Brain pericyte (primary cell): ENCODE measurements at places on chromosomes 6 and 20.

- DNase-seq = no peak
These were observed 55.9 kb upstream of the SOX4 start for GRCh38 chr6:21537637-21538036.

DNA sequence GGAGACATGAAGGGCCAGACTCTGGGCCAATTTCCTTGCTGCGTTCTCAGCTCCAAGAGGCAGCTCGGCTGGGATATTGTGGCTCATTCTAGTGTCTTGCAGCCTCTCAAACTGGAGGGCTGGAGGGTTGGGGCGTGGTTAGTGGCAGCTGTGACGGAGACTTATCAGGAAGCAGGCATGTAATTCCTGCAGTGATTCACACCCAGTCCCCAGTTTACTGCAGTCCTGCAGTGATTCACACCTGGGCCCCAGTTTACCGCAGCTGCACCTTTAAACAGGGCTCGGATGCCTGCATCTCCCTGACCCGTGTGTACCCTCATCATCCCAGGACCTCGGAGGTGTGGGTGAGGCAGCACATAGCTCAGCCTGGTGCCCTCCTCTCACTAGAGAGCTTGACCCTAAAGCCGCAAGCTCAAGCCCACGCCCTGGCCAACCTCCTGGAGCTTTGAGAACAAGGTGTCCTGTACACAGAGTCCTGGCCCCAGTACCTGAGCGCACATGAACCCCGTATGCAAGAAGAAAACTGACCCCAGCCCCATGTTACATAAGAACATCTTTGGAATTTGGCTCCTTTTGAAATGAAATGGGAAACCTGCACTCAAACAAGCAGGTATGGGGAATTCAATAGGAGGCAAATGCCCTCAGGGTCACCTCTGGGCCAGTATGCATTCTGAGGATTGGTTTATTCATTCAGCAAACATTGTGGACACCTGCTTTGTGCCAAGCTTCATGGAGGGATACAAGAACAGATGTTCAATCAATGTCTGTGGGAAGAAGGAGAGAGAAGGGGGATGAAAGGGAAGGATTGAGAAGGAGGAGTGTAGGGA is 55.3 kb upstream of the FAM83D start:
- DNase-seq = no peak

DNA sequence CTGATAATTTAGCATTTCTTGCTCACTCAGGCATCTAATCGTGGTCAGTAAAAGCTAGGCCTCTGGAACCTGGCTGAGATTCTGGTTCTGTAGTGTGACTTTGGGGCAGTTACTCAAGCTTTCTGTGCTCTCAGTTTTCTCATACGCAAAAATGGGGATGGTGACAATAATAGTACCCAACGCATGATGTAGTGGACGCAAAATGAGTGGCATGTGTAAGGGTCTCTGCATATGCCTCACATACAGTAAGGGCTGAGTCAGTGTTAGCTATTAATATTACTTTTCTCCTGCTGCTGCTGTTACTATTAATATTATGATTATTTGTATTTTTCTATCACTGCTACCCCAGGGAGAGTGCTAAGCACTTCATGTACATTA is 686 bp downstream of the GINS1 start:
- DNase-seq = no peak

GRCh38 chr20:15544742-15545141 is 1028.5 kb downstream of the KIF16B start:
- no peak for DNase-seq

DNA sequence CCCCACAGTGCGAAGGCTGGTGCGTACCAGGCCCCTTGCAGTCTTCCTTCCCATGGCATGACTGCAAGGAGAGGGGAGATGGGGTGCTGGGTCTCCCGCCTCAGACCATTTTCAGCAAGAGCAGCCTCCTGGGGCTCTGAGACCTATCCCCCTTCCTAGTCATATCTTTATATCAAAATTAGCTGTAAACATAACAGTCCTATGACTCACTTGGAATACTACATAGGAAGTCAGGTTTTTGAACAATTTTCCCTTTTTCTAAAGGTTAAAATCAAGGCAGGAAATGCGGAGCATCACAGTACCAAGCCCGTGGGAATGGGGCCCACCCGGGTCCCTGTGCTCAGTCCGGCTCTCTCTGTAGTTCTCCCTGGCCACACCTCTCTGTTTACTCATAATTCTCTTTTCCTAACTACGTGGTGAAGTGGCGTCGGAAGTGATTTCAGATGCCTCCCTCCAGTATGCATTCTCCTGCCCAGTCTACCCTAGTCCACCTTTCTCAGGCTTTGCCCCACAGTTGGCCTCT is 109.8 kb upstream of the TMEM170B start:
- no peak for DNase-seq

DNA sequence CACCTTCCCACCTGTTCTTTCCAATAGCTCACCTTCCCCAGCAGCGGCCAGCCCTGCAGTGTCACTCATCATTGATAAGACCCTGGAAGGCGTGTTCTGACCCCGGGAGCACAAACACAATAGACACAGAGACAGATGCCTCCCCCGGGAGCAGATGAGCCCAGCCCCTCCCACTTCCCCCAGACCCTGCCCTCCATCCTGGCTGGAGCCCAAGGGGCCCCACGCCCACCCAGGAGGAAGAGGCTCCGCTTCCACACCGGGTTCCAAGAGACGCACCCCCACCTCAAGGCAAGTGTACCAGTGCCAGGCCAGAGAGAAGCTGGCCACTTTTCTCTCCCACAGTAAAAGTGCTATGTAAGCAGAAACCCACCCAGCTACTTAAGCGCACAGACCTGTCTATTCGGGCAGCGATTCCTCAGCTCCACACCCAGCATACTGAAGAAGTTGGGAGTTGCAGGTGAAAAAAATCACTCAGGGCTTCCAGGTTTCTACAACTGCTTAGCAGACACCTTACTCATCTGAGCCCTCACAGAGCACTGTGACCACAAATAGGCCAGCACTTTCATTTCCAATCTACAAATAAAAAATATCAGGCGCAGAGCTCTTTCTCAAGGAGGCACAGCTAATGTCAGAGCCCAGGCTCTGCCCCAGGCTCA is 93.4 kb upstream of the NXT1 start:
- no peak for DNase-seq

DNA sequence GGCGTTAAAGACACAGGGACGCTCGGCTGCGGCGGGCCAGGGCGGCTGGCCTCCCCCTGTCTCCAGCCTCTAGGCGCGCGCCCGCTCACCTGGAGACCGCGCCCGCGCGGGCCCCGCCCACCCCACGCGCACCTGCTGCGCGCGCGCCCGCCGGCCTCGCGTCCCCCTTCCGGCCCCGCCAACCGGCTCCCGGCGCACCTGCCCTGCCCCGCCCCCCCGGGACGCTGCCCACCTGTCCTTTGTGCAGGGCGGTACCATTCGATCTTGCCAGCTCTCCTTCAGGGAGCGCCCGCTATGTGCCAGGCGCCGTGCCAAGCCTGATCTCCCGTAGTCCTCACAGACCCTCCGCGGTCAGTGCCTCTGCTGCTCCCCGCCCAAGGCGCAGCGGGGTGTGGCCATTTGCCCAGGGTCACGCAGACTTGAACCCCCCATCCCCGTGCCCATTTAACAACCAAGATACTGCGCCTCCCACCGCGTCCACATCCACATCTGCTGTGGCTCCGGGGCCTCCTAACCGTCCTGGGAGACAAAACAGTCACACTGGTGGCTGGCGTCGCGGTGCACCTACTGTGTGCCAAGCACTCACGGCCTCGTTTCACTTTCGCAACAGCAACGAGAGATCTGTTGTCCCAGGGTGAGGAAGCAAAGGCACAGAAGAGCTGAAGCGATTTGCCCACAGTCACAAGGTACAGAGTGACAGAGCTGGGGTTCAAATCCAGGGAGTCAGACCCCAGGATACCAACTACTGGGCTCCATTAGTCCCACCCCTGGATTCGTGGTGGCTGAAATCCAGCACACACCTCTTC is 48.1 kb downstream of the NOL4L start:
- DNase-seq = no peak

DNA sequence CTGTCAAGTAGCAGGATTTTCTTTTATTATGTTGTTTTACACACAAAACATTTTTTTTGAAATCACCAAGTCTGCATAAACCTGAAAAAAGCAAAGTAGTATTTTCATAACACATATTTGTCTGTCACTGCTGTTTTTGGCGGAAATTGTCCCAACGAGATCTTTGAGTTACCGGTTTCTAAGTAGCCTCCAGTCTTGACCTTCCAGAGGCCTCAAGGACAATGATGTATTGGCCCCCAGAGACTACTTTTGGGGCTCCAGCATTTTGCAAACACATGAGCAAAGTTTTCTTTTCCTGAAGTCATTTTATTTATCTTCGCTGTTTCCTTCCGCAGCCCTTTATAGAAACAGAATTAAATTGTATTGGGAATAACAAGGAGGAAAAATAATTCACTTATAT is 862.6 kb downstream of the KIF16B start:
- no peak for DNase-seq

DNA sequence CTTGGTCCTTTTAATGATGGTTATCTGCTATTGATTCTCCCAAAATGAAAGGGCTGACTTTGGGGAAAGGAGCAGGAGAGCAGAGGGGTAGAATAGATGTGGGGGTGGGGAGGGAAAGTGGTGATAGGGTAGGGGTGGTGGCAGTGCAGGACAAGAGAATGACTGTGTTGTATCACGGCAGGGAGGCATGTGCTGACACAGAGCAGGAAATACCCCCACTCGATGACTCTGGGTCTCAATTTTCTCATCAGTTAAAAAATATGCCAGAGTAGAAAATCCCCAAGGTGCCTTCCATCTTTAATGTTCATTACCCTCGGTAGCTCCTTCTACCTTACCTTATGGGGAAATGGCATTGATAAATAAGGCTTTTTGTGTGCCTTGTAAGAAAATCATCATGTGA is 79.0 kb upstream of the ATXN1 start:
- no peak for DNase-seq

- DNase-seq = peak; percentile 29
These were observed 78.8 kb upstream of the RALY start for GRCh38 chr20:33914919-33915318.

DNA sequence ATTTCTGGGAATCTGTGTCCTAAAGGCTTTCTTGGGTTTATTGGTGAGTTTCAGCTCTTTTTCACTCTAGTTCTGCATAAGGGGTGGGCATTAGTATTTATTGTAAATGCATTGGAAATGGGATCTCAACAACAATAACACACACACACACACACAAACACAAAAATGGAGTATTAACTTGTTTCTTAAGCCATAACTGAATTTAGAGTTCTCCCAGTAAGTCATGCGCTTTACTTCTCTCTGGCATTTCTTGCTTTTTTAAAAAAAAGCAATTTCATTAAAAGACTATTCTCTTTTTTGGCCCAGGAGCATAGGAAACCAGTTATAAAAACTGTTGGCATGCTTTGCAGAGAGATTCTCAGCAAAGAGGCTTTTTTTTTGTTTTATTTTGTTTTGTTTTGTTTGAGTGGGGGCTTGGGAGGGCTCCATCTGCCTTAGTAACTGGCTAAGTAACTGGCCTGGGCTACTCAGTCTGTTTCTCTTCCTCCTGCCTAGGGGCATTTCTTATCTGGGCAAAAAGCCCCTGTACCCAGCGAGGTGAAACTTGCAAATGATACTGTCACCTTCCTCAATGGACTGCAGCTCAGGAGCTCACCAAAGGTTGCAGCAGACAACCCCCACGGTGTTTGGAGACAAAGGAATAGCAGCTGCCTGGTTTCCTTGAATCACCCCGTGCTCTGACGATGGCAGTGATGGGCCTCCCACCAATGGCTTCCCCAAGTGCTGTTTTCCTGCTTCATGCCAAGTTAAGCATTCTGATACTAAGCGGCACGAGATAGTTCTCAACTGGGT is 128.5 kb downstream of the BCAS1 start:
- DNase-seq = no peak

GRCh38 chr6:24225838-24226237 is 99.8 kb downstream of the NRSN1 start:
- no peak for DNase-seq

DNA sequence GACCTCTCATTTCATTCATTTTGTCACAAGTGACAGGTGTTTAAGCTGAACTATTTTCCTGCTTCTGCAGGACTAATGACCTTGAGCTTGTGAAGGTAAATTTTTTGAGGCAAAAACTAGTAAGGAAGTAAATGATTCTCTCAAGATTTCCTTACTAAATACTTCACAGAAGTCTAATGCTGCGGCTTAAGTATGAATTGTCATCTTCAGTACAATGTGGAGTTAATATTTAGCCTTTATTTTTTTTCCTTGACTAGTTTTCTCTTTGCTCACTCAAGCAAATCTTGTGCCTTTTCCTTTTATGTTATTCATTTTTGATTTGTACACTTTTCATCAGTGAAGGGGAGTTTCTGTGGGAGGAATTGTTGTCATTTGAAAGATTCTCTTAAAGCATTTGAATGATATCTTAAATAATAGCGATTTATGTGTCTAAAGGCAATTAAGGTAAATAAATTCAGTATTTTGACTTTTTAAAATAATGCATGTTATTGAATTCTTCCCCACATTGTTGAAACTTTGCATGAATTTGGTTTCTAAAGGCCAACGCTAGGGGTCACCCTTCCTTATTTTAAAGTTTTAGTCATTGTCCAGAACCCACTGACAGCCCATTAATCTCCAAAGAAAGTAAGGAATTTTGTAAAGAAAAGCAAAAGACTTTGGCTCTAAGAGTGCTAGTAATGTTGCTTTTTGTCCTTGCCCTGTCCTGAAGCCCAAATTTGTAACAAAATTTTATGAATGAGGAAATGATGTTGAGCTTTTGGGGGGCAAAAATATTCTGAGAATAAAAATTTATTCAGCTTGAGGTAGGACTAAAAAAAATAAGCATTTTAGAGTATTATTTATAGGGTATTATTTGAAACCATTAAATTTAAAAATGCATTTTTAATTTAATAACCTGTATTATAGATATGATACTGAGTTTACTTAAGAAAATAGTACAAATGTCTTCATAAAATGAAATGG is 157.4 kb upstream of the LAMA2 start:
- DNase-seq = no peak

DNA sequence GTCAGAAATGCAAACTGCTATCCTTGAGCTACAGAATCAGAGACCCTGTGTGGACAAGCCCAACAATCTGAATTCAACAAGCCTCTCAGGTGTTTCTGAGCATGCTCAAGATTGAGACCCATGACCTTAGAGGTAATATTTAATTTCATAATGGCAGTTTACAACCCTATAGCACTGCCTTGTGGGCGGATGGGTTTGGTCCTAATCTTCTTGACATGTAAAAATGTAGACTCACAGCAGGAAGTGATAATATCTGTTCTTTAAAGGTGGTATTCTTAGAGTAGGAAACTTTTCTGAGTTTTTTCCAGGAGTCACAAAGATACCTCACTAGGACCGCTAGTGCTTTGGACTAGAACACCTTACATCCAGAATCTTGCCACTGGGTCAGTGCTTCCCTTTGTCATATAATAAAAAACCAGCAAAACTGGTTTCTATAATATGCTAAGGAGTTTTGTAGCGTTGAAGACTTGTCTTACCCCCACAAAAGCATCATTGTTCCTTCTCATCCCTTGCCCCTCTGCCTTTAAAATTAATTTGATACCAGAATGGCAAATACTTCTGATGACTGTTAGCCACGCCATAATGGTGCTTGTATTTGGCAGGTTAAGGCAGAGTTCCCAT is 52.6 kb downstream of the E2F3 start:
- no peak for DNase-seq

- no peak for DNase-seq
These were observed 60.1 kb downstream of the MMS22L start for GRCh38 chr6:97222903-97223302.

- no peak for DNase-seq
These were observed at the start of gene HLA-DMB for GRCh38 chr6:32940656-32941213. HLA-DMB (minus strand) TSS chr6:32941028; CDS start chr6:32940807, 221 bp downstream.

- no peak for DNase-seq
These were observed 8.3 kb downstream of the TFAP2A start for GRCh38 chr6:10406556-10406955.

GRCh38 chr6:25682324-25682723 is 30.3 kb downstream of the SCGN start:
- no peak for DNase-seq

GRCh38 chr6:134415656-134416055 is 97.7 kb upstream of the SGK1 start:
- no peak for DNase-seq

- no peak for DNase-seq
These were observed 48.5 kb downstream of the PYGB start for GRCh38 chr20:25296094-25297093.
